B cell (primary cell): ENCODE measurements at places on chromosomes 1 and 21.

DNA sequence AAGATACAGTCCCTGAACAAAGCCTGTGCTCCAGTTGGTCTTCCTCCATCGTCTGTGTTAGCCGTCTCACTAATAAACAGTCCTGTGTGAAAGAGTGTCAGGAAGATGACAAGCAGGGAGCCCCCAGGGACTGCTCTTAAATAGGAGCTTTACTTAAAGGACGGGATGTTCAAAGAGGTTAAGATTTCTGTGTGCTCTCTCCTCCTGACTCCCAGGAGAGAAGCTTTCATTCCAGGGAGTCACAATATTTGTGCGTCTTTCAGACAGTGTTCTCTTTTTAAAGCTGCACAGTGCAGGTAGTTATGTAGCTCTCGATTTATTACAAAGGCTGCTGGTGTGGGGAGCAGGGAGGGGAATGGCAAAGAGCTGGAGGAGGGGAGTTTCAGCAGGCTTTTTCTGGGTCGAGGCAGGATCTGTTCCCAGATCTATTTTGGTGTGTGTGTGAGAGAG is 43.5 kb downstream of the STYXL2 start:
- DNase-seq, result no peak

DNA sequence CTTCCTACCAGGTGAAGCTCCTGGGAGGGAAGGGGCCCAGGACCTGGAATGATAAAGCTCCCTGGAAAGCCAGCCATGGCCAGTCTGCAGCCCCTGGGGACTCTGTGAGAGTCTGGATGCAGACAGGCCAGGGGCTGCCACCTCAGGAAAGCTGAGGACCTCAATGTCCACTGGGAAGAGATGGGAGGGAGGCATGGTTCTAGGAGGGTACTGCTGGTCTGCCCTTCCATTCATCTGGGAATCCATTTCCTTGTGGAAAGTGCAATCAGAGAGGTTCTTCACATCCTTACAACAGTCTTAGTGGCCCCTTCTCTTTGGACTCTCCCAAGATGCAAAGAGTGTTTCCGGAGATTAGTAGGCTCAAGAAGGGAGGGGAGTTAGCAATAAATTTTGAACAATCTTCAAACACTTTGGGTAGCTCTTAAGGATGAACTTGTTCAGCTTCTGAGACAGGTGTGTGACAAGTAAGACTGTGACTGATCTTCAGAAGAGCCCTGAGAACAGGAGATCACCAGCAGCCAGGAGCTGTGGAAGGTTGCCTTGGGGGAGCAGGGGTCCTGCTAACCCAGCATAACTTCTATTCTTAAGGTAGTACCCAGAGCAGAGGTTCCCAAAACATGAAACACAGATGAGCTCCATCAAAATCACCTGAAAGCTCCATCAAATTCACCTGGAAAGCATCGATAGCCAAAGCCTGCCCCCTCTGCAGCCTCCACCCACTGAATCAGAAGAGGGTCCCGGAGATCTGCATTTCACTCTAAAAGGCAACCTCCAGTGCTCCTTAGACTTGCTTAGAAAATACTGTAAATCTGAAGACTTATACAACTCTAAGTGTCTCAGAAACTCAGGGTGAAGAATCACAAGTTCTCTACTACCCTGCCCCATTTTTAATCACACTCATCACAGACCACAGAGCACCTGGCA is 616 bp upstream of the LAX1 start:
- DNase-seq, result no peak

- DNase-seq, result no peak
These were observed 199.3 kb downstream of the CAMTA1 start for GRCh38 chr1:6984536-6984935.

- DNase-seq, result no peak
These were observed 105.5 kb downstream of the HLCS start for GRCh38 chr21:36860736-36861594.
